ENCODE measurements at places on chromosomes 4 and X.

- DNase-seq: no peak
Observed at GRCh38 chr4:161791796-161792556, 371.8 kb downstream of the FSTL5 start.

- DNase-seq: no peak
Observed at GRCh38 chr4:84279678-84280077, 219.4 kb downstream of the NKX6-1 start.

- no peak for DNase-seq
Observed at GRCh38 chr4:81508411-81509185, 36.9 kb upstream of the RASGEF1B start.

- DNase-seq: no peak
Observed at GRCh38 chr4:19239565-19239964, 1012.1 kb upstream of the SLIT2 start.

DNA sequence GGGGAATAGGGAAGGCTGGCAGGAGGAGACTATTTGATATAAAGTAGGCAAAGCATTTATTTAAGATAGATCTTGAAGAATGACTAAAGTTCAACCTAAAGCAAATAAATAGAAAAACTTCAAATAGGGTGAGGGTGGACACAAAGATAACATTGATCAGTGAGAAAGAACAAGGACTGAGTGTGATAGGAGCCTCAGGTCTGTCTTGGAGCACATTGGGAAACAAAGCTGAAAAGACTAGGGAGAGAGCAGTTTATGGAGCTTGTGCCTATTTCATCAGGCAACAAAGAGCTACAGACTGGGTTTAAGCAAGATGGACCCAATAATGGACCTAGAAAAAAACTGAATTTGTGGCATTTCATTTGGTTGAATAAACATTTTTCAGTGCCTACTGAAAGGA, 425.6 kb downstream of the SMARCA1 start:
- DNase-seq: no peak

All from stimulated activated naive CD4-positive, alpha-beta T cell (primary cell).